ENCODE measurements at places on chromosomes 7 and 10.

GRCh38 chr7:24754906-24755506, 2.3 kb downstream of the GSDME start:
- no peak for DNase-seq

- DNase-seq, result no peak
These were observed 319.4 kb upstream of the GALNT17 start for GRCh38 chr7:70812511-70812910.

GRCh38 chr10:85458324-85458723, 908.3 kb downstream of the GRID1 start:
- DNase-seq, result no peak

GRCh38 chr7:132440151-132440550, 136.1 kb downstream of the PLXNA4 start:
- DNase-seq, result no peak

- no peak for DNase-seq
These were observed 171.3 kb downstream of the TPST1 start for GRCh38 chr7:66376264-66376945.

DNA sequence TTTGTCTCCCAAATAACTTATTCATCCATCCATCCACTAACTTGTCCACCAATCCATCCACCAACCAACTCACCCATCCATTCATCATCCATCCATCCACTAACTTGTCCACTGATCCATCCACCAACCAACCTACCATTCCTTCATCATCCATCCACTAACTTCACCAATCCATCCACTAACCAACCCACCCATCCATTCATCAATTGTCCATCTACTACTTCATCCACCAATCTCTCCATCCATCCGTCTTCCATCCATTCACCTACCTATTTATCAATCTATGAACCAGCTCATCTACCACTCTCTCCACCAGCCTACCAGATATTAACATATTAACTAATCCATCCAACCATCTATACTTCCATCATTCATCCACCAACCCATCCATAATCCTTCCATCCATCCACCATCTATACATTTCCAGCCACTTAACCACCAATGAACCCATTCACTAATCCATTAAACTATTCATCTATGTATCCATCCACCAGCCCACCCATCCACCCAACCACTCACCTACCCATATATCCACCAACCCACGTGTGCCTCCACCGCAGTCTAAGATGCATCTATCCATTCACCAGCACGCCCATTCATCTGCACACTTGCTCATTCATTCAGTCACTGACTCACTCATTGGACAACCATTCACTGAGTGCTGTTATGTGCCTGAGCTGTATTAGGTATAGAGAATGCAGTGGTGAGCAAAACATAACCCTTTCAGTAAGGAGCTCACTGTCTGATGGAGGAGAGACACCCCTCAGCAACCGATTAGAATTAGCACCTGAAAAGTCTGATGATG, 19.8 kb upstream of the TBL2 start:
- DNase-seq, result no peak

DNA sequence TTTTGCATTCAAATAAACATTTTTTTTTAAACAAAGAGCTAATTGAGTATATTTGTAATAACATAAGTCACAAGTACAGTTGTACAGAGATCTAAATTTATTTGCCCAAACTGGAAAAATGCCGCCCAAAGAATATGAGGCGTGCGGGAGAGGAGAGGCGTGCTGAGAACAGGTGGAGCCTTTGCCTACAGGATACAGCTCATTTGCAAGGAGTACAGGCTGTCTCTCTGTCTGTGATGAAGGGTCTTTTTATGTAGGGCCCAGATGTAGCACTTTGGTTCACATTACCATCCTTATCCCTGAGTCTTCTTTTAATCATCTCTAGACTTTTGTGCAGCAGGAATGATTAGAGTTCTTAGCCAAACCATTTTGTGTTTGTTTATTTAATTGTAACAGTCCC, 58.2 kb downstream of the POU6F2 start:
- DNase-seq, result no peak

- DNase-seq, result no peak
These were observed 203.8 kb downstream of the CCDC3 start for GRCh38 chr10:12797471-12798262.

GRCh38 chr10:79021331-79021907, 47.3 kb upstream of the ZMIZ1 start:
- no peak for DNase-seq

- no peak for DNase-seq
These were observed 347.8 kb downstream of the ETV1 start for GRCh38 chr7:13641714-13642113.

- no peak for DNase-seq
These were observed 171.7 kb downstream of the PLXDC2 start for GRCh38 chr10:19987931-19988330.

DNA sequence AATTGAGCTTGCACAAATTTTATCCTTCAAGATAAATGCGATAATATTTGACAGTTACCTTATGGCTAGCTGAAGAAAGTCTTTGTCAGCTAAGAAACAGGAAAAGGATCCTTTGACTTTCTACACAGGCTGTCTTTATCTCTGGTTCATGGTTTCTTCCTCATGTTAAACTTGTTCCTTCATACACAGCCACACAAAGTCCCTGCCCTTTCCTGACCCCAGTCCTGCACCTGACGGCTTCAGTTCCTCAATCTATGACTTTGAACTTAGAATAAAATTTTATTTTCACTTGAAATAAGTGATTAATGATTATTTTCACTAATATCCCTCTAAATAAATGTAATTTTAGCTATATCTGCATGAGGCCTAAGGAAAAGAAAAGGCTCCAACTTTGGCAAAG, 77.8 kb upstream of the PRSS1 start:
- no peak for DNase-seq

GRCh38 chr7:115352375-115352774, 430.5 kb downstream of the MDFIC start:
- DNase-seq, result no peak

DNA sequence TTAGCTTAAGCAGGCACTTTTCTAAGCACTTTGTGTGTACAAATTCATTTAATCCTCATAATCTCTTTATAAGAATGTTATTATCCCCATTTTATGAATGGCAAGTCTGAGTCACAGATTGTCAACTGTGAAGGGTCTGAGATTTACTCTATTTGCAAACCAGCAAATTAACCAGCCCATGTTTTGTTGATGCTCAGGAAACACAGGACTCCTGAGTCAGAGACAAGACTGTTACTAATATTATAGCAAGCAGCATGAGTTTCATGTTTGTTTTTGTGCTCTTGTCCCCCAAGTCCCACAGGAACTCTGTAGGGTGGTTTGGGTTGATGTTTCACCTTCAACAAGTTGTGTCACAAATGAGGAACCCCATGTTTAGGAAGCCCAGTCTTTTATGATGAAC, 182.0 kb upstream of the PPP1R3A start:
- DNase-seq, result no peak

DNA sequence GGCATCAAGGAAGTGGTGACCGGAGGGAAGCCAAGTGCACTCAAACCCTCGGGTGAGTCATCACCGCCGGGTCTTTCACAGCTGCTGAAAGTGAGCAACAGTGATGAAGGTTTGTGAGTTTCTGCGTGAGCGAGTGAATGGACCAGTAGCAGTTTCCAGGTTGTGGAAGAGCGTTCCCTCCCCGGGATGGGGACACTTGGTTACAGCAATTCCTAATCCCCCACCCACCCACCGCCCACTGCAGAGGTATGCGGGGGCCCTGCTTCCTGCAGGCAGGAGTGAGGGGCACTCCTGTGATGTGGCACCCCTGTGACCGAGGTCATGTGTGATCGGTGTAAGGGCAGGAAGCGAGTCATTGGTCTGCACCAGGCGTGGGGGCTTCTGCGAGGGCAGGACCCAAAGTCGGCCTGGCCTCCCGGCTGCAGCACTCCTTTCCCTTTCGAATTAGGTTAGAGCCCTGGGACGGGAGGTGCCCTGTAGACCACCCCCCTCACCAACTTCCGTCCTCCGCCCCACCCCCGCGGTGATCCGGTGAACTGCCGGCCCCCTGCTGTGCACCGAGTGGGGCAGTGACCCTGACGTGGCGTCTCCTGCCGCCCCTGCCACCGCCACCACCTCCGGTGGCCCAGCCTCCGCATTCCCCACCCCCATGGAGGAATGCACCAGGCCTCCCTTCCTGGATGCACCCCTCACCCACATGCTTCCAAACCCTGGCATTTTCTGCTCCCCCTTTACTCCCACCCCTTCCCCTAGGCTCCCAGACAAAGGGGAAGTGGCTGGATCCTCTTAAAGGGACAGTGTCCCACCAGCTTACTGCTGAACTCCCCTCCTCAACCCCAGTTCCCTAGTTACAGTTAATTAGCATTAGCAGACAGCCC, 10.9 kb downstream of the LIMK1 start:
- peak; percentile 78 for DNase-seq

DNA sequence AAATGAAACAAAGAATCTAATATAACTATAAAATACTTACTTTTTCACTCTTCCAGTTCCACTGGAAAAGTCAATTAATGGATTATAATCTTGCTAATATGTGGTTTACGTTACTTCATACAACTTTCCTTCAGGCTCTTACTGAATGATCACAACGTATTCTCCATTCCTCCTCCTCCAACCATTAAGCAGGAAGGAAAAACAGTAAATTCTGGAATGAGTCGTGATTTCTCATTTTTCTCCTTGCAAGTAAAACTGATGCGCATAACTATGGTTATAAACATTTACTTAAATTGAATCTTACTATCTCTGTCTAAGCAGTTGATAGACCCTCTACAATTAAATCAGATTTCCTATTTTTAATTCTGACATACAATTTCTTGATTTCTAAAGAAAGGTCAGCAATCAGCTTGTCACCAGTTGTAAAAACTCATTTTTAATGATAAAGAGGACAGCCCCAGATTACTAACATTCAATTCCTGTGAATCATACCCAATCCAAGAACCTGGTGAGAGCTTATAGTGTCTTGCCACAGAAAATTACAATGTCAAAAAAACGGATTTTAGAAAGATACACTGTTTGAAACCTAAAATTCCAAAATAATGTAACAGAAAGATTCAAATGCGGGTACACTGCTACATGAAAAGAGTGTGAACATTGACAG, 64.3 kb downstream of the EZH2 start:
- DNase-seq, result no peak

- DNase-seq, result no peak
These were observed 258.0 kb downstream of the GALNT17 start for GRCh38 chr7:71389976-71390375.

DNA sequence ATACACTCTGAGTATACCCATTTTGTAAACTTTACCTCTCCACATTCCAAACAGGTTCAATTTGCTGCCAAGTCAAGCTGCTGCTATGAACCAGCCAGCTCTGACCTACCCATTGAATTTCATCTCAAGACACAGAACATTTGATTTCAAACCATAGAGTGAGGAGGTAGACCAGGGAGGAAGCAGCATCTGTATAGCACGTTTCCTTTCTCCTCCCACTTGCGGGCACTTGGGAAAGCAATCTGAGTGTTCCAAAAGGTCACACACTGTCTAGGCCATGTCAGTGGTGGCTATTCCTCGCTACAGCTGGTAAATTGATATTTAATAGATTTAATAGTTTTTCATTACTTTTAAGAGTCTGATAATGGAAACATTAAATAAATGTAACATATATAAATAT, 147.8 kb upstream of the EEPD1 start:
- no peak for DNase-seq

GRCh38 chr7:26567266-26567665, 275.6 kb downstream of the SNX10 start:
- DNase-seq, result no peak

GRCh38 chr10:100647928-100648327, 97.5 kb upstream of the PAX2 start:
- DNase-seq, result no peak
